ENCODE measurements at places on chromosomes 6 and 20. TPM values are rescaled to one million over a fixed set of nuclear protein-coding genes. Genes with fewer than 3 reads are reported as not detected.

DNA sequence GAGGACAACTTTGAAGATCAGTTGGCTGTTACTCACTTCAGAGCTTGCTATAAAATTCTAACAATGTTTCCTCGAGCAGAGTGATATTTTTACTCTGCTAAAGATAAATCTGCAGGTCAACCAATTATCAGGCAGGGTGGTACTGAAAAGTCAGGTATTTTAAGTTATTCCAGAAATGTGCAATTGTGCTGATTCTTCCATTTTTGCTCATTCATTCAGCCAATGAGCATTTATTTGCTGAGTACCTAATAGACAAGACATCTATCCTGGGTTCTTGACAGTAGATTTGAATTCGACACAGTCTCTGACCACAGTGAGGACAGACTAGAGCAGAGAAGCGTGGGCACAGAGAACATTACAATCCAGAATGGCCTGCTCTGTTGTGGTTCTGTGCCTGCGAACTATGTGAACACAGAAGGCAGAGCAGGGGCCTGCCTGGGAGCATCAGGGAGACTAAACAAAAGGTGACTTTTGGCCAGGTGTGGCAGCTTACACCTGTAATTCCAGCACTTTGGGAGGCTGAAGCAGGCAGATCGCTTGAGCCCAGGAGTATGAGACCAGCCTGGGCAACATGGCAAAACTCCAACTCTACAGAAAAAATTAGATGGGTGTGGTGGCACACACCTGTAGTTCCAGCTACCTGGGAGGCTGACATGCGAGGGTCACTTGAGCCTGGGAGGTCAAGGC, 14.8 kb downstream of the TPMT start:
- peaks cover 36% of the 10 kb centered on the region for H3K36me3 ChIP-seq
- H3K27ac ChIP-seq: no peak overlapping the region
- no peaks in the 10 kb centered on the region for H3K27me3 ChIP-seq
- no peak for DNase-seq
- no peaks in the 10 kb centered on the region for H3K4me1 ChIP-seq

UBE3D gene
- total RNA-seq: 8.3 TPM

CD93 gene
- 45.4 TPM for total RNA-seq

KHDC1L gene
- not detected for total RNA-seq

- no peak for DNase-seq
- no peaks in the 10 kb centered on the region for H3K27me3 ChIP-seq
- H3K4me3 ChIP-seq: no peak overlapping the region
- H3K36me3 ChIP-seq: peaks cover 8% of the 10 kb centered on the region
- no peak overlapping the region for H3K27ac ChIP-seq
- peaks cover 32% of the 10 kb centered on the region for H3K4me1 ChIP-seq
These were observed 62.3 kb downstream of the ESR1 start for GRCh38 chr6:151869787-151870186.

DNA sequence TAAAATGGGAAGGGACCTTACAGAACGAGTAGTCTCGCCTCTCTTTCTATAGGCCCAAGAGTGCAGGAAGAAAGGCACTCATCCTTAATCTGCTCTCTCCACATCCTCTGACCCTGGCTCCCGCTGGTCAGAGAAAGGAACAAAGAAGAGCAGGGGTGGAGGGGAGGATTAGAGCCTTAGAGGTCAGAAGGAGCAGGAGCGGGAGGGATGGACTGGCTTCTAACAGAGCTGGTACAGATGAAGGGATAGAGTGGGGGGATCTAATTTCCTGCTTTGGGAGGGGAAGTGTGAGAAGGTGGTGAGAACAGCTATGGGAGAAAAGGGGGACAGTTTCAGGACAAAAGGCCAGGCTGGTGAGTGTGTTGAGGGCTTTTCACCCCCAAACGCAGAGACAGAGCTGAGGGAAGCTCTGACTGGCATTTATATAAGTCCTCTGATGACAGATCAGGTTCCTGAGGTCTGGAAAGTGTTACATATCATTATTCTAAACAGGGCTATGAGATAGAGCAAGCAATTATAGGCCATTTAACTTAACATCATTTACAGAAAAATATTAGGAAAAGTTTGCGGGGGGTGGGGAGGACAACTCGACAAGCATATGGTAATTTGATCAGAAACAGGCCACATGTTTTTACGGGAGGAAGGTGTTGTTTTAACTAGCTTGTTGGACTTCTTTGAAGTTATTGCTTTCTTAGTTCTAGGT, 111.1 kb downstream of the FOXC1 start:
- H3K4me3 ChIP-seq: no peak overlapping the region
- H3K36me3 ChIP-seq: no peaks in the 10 kb centered on the region
- no peak for DNase-seq
- H3K4me1 ChIP-seq: no peaks in the 10 kb centered on the region
- H3K27ac ChIP-seq: no peak overlapping the region

NCOA7 gene
- 48.6 TPM for total RNA-seq

DNA sequence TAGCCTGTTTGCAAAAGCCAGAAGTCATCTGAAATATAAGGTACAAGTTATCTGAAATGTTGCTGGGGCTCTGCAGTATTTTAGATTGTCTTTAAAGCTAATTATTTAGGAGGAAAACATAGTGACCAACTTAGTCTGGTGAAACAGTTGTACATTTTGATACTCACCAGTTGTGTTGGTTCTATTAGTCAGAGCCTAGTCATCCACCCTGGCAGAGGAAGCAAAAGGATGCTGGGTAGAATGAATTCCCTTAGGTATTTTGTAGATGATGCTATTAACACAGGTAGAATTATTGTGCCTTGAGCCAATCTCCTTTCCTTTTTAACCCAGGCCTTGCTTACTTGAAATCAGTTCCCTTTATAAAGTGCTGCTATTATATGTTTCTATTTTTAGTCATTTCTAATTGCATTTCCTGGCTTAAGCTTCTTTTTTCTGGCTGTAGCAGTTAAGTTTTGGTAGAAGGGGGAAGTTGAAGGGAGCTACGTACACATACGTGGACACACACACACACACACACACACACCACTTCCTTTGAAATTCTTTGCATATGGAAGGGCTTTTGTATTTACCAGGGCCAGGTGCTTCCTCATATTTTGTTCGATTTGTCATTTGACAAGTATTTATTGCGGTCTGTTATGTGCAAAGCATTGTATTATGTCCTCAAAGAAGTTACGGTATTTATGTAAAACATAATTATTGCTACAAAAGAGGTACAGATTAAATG, 82.4 kb downstream of the RTN4IP1 start:
- no peaks in the 10 kb centered on the region for H3K27me3 ChIP-seq
- H3K36me3 ChIP-seq: no peaks in the 10 kb centered on the region
- H3K4me3 ChIP-seq: no peak overlapping the region
- no peak overlapping the region for H3K27ac ChIP-seq
- DNase-seq: no peak

GRCh38 chr6:111941686-111942330, 68.6 kb upstream of the FYN start:
- H3K4me1 ChIP-seq: no peaks in the 10 kb centered on the region
- H3K4me3 ChIP-seq: no peak overlapping the region
- H3K27ac ChIP-seq: no peak overlapping the region
- H3K27me3 ChIP-seq: no peaks in the 10 kb centered on the region

GRCh38 chr6:51613558-51613957, 473.9 kb downstream of the PKHD1 start:
- no peaks in the 10 kb centered on the region for H3K27me3 ChIP-seq
- no peaks in the 10 kb centered on the region for H3K36me3 ChIP-seq
- no peak overlapping the region for H3K27ac ChIP-seq
- DNase-seq: no peak
- H3K4me3 ChIP-seq: no peak overlapping the region

DNA sequence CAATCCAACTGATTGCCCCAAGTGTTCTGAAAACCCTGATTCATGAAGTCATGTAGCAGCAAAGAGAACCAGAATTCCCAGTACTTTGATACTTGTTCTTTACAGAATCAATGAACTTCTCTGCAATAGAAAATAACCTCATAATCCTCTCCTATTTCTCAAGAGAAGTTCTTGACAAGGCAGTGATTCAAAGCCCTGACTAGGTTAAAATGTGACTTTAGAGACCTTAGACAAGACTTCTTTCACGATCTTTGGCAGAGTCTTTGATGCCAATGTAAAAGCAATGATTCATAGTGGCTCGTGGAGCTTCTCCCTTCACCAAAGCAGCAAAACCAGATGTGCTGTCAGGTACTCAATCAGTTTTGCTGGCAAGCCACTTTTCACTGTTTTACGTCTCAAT, 95.2 kb downstream of the CDK19 start:
- H3K36me3 ChIP-seq: no peaks in the 10 kb centered on the region
- H3K4me1 ChIP-seq: no peaks in the 10 kb centered on the region
- no peak for DNase-seq
- H3K4me3 ChIP-seq: no peak overlapping the region
